AG08396 (cell line): ENCODE measurements at places on chromosomes 7 and 10.
A peak's percentile ranks its signal among the peaks of the same experiment; 100 is the strongest.

GRCh38 chr7:35504365-35504764, 190.6 kb downstream of the HERPUD2 start:
- DNase-seq: no peak

DNA sequence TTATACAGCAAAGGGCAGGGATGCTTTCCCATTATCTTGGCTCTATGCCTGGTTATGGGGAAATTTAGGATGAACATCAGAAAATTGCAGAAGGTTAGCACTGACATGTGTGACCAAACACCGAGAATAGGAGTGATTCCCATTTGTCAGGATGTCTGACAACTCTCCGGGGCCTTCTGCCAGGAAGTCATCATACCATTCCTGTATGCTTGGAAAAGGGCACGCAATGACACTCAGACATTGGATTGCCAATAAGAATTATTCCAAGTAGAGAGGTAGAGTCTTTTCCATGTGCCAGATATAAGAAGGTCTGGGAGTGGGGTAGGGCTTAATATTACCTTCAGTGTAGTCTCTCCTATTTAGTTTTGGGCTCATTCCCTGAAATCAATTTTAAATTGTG, 82.3 kb downstream of the MTPN start:
- DNase-seq: no peak

DNA sequence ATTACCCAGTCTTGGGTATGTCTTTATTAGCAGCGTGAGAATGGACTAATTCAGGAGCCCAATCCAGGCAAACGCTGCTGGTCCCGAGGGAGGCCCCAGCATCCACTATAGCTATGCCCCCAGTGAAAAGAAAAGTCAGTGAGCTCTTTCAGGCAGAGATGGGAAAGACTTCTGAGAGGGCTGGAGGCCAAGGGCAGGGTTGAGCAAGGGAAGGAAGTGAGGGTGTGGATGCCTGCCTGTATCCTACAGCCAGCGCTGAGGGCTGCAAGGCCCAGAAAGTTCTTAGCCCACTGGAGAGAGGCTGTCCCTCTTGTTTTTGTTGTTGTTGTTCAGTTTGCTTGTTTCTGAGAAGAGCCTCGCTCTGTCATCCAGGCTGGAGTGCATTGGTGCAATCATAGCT, 261.6 kb downstream of the ZEB1 start:
- DNase-seq: no peak

GRCh38 chr10:27801171-27801785, 55.7 kb upstream of the MKX start:
- DNase-seq: no peak

DNA sequence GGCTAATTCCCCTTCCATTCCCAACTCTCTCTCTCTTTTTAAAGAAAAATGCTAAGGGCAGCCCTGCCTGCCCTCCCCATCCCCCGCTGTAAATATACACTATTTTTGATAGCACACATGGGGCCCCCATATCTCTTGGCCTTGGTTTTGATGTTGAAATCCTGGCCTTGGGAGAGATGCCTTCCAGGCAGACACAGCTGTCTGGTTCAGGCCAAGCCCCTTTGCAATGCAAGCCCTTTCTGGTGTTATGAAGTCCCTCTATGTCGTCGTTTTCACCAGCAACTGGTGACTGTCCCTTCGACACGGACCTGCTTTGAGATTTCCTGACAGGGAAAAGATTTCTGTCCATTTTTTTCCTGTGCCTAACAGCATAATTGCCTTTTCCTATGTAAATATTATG, 3.0 kb downstream of the ADRA2A start:
- no peak for DNase-seq

GRCh38 chr10:30751678-30752331, 122.3 kb upstream of the LYZL2 start:
- peak; percentile 77 for DNase-seq

DNA sequence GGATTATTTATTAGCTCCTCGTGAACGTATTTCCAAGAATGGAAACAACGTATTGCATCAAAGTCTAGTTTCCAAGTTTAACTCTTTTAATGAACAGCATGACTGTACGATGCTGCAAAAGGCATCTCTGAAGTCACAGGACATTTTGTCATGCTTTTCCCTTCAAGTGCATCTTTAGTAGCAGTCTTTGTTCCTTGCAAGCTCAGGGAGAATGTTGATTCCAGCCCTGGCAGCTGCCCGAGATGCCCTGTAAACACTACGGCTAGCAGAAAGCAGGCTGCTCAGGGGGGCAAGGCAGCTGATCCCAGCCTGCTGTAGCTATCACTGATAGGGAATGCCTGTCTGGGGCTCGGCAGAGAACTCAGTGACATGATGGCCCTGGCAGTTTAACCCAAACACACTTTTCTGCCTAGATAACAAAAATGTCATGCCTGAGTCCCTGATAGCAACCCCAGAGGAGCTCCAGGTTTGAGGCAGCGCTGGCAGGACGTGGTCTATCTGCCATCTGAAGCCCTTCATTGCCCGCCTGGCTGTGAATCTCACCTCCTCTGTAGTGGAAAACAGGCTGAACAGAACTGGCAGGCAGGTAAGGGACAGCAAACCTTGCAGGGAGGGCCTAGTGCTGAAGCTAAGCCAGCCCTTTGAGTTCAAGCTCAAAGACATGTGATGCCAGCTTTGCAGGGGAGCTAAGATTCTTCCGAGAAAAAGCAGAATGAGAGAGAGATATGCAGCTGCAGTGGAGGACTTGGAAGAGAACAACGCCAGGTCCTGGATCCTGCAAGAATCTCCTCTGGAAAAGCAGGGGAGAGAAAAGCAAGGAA, 264.6 kb downstream of the SNX10 start:
- DNase-seq: no peak

- DNase-seq: no peak
These were observed 102.8 kb downstream of the ARHGAP22 start for GRCh38 chr10:48501787-48502771.

GRCh38 chr10:24858288-24859270, 93.8 kb downstream of the PRTFDC1 start:
- no peak for DNase-seq

DNA sequence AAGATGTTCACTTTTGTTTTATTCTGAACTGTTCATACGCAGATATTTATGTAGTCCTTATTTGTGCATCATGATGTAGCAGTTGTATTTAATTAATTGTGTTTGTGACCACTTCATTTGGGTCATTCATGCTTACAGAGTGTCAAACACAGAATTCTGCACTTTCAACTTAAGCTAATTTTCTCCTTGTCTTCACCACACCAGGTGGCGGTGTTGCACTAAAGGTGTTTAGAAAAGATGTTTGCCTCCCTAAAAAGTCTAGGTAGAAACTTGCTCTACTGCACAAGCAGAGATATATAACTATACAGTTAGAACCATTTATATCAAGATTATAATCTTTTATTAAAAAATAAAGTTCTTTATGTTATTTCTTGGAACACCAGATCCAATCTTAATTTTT, 1.3 kb upstream of the TAS2R38 start:
- DNase-seq: no peak

DNA sequence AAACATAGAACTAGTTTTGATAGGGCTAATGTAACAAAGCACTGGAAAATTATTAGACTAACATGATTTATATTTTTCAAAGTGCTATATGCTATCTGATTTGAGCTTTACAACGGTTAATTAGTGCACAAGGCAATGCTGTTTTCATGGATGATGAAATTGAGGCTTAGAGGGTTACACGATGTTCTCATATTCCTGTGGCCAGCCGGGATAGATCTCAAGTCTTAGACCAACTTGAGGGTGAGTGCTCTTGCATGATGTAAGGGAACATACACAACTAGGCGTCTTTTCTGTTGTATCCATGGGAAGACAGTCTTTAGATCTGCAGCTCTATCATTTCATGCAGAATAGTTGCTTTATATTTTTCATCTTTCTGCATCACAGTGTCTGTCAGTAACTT, 4.1 kb downstream of the PRPF18 start:
- no peak for DNase-seq

DNA sequence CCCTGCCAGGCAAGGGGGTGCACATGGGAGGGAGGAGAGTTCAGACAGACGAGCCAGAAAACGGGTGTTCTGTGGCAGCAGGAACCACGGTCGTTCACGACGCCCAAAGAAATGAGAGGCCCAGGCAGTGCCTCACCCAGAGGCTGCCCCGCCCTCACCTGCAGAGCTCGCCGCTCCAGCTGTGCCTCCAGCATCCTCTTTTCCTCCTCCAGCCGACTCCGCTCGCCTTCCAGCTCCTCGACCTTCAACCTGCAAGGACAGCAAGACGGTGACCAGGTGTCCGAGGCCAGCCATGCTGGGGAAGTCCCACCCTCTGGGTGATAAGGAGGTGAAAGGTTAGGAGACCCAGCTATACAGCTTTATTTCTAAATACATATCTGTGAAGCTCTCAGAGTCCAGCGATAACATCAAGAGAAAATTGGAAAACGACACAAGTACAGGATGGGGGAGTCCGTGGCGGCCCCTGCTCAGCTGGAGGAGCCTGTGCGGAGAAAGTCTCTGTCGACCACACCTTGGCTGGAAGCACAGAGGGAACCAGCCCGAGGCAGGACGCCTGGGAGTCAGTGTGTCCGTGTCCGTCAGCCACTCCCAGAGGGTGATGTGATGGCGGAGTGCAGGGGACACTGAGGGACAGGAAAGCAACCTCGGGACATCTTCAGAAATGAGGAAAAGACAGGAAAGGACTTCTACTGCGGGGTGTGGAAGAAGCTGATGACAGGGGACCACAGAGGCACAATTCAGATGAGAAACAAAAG, 275.1 kb downstream of the MAD1L1 start:
- DNase-seq: no peak

- DNase-seq: no peak
These were observed 7.3 kb downstream of the TRIM8 start for GRCh38 chr10:102651455-102652169.

DNA sequence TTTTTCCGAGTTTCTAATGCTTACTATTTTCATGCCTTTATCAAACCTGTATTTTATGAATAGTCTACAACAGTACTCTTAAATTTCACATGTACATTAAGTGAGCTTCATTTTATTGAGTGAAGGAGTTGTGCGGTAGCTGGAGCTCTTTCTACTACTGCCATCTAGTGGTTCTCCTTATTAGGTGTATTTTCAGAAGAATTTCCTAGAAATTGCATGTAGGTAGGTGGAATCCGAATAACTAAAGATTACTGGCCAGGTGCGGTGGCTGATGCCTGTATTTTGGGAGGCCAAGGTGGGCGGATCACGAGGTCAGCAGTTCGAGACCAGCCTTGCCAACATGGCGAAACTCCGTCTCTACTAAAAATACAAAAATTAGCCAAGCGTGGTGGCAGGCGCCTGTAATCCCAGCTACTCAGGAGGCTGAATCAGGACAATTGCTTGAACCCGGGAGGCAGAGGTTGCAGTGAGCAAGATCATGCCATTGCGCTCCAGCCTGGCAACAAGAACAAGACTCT, 38.3 kb downstream of the LRRC72 start:
- peak; percentile 45 for DNase-seq

DNA sequence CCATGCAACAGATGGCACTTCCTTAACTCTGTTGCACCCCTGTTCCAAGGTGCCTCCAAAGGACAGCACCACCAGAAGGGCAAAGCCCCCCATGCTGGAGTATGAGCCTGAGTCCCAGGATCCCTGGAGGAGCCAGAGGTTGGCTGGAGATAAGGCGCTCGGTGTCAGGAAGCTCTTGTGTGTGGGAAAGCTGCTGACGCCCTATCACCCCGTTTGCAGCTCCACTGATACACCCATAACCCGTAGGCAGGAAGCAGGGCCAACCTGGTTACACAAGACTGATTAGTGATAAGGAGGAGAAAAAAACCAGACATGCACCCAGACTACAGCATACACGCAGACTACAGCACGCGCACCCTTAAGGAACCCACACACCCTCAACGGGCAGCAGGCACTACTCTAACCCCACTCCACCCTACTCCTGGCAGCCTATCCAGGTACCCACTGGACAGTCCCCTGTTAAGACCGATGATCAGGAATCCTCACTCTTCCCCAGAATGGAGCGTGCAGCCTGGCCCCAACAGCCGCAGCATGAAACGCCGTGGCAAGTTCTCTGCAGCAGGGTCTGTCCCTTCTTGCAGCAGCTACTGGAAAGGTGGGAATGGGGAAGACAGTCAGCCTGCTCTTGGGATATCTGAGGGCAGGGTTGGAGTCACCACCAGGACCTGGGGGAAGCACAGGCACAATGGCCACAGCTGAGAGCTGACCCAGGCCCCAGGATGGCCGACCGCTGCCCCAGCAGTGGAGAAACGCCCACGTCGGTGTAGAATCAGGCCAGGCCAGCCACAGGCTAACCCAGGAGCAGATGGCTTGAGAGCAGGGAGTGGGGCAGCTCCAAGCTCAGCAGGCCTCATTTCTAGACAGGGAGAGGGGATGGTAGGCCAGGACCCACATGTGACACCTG, 38.3 kb upstream of the TUBB8 start:
- DNase-seq: no peak

GRCh38 chr7:123210986-123211385, 11.2 kb upstream of the SLC13A1 start:
- DNase-seq: no peak
